ENCODE measurements at places on chromosomes 6 and 20. TPM values are rescaled to one million over a fixed set of nuclear protein-coding genes. Genes with fewer than 3 reads are reported as not detected.

The EYA4 gene
- total RNA-seq, result 23.9 TPM

The ASXL1 gene
- total RNA-seq, result 29.3 TPM

The SERAC1 gene
- total RNA-seq, result 37.7 TPM

The TUBB2B gene
- total RNA-seq, result 5.1 TPM

The CYP39A1 gene
- total RNA-seq, result 3.8 TPM

The ANKRD66 gene
- not detected for total RNA-seq

The AIF1 gene
- not detected for total RNA-seq

The HLA-DPA1 gene
- 1.0 TPM for total RNA-seq

The IRF4 gene
- under 0.01 TPM for total RNA-seq

The HFE gene
- 6.4 TPM for total RNA-seq
